ENCODE measurements at places on chromosomes 12 and 14.
A peak's percentile ranks its signal among the peaks of the same experiment; 100 is the strongest.

DNA sequence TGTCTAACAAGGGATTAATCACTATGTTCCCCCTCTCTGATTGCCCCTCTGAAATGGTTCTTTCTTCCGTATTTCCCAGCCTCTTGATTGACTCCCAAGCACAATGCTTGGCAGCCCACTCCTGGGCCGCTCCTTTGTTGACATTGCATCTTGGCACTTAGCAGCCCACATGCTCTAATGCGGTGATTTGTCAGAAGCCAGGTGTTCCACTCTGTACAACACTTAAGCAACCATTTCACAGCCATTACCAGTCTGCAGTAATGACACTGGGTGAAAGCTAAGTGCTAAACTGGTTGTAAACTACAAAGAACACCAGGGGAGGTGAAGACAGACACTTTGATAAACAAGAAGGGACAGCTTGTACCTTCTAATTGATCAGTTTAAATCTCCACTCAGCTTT, 353.5 kb downstream of the TMEM132D start:
- DNase-seq: peak; percentile 100

GRCh38 chr14:56998728-56999127, 188.4 kb upstream of the OTX2 start:
- no peak for DNase-seq

DNA sequence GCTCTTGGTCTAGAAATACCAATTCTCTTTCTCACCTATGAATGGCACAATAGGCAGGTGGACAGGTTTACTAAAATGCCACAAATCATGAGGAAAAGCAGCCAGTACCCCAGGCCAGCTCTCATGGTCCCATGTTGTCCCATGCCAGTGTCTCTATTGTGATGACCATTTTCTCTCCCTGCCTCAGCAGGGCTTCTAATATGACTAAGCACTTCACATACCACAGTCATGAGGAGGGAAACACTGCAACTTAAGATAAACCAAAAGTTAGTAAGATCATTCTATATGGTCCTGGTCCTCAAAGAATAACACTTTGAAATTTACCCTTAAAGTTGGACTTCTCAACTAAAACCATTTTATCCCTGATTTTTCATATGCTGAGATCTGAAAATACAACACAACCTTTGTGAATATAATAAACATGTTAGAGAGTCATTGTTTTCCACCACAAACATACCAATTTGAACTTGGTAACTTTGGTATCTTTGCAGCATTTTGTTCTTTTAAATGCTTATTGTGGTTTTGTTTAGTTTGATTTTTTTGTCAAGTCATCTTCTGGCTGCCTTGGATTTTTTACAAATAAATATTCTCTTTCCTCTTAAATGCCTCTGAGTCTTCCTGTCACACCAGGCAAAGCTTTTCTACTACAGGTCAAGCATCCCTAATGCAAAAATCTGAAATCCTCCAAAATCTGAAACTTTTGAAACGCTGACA, 3.6 kb downstream of the TTC5 start:
- DNase-seq: no peak

- no peak for DNase-seq
Observed at GRCh38 chr14:100124551-100125088, 34.8 kb downstream of the DEGS2 start.

DNA sequence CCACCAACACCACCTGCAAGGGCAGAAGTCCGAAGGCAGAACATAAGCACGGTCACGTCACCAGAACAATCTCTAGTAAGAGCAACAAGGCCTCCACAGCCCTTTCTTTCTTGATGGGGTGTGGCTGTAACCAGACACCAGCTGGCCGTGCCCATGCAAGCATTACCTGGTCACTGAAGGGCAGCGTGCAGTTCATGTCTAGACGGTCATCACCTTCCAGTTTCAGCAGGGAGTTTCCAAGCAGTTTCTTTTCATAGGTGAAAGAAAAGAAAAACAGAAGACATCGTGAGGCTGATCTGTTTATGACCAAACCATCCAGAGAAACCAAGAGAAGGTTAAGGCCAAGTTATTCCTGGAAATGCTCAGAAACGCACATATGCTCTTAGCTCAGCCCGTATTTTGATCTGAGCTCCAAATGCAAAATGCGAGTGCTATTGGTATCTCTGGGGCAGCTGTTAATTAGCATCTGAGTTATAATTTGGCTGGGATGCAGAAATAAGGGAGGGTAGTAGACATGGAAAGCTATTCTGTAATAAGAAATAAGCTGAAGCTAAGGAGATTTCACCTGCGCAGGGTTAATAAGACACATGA, 42.5 kb downstream of the PRKAB1 start:
- no peak for DNase-seq

GRCh38 chr12:95248604-95249360, 31.2 kb downstream of the VEZT start:
- no peak for DNase-seq

GRCh38 chr12:69331519-69331908, 16.7 kb upstream of the LYZ start:
- DNase-seq: no peak

- no peak for DNase-seq
Observed at GRCh38 chr12:89863493-89863938, 154.9 kb upstream of the ATP2B1 start.

- no peak for DNase-seq
Observed at GRCh38 chr14:56888274-56888673, 78.0 kb upstream of the OTX2 start.

DNA sequence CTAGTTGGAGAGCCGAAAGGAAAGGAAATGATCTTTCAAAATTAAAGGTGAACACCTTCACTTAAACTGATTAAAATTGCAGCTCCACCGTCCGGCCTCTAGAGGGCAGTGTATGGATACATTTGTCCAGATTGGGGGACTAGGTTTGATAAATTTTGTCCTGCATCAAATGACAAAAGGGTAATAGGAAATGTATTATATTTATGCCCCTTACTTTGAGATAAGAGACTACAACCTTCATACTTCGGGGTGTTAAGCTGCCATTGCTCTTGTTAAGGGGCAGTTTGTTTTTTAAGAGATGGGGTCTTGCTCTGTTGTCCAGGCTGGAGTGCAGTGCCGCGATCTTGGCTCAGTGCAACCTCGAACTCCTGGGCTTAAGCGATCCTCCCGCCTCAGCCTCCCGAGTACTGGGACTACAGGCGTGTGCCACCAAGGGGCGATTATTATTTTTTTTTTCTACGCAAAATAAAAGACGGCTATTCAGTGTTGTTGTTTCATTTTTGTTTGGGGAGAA, 818 bp upstream of the SUOX start:
- DNase-seq: peak; percentile 65

- DNase-seq: no peak
Observed at GRCh38 chr12:110744151-110744571, 1.5 kb upstream of the PPP1CC start.

- no peak for DNase-seq
Observed at GRCh38 chr14:77133720-77134338, 7.8 kb downstream of the ZDHHC22 start.

DNA sequence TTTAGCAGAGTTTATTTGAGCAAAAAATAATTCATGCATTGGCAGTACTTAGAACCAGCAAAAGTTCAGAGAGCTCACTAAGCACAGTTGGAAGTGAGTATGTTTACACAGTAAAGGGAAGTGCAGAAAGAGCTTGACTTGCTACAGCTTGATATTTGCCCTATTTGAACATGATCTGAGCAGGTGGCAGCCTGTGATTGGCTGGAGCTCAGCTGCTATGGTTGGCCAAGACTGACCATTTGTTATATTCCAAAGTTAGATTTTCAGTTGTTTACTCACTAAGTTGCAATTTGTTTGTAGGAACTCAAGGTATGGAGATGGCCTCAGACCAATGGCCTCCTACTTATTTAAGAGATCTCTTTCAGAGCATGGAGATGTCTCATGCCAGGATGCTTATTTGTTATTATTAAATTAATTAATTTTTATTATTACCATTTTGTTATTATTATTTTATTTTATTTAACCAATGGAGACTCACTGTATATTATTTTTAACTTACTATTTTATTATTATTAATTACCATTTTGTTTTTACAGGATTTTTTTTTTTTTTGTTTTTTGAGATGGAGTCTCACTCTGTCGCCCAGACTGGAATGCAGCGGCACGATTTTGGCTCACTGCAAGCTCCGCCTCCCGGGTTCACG, 49.0 kb downstream of the ATP23 start:
- no peak for DNase-seq

- DNase-seq: no peak
Observed at GRCh38 chr14:47261350-47261749, 414.1 kb downstream of the MDGA2 start.

DNA sequence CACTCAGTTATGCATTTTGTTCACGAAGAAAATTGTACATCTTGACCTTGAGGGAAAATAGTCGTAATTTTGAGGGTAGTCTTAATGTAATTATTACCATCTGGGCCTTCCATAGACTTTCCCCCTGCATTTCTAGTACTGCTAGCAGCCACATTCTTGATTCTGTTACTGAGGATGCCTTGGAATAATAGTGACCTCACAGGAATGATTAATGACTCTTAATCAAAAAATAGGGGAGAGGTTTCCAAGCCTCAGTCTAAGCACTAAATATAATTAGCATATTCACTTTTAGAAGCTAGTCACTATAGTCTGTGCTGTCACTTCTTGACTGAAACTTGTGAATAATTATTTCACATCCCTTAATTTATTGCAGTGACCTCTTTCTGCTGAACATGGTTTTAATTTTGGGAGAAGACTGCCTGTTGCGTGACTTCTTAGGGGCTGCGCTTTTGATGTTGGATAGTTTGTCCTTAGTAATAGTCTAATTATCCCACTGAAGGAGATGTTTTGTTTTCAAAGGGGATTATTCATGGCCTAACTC, 400.5 kb downstream of the ADAMTS20 start:
- no peak for DNase-seq

- DNase-seq: no peak
Observed at GRCh38 chr14:83120187-83120586, 1586.5 kb upstream of the SEL1L start.

DNA sequence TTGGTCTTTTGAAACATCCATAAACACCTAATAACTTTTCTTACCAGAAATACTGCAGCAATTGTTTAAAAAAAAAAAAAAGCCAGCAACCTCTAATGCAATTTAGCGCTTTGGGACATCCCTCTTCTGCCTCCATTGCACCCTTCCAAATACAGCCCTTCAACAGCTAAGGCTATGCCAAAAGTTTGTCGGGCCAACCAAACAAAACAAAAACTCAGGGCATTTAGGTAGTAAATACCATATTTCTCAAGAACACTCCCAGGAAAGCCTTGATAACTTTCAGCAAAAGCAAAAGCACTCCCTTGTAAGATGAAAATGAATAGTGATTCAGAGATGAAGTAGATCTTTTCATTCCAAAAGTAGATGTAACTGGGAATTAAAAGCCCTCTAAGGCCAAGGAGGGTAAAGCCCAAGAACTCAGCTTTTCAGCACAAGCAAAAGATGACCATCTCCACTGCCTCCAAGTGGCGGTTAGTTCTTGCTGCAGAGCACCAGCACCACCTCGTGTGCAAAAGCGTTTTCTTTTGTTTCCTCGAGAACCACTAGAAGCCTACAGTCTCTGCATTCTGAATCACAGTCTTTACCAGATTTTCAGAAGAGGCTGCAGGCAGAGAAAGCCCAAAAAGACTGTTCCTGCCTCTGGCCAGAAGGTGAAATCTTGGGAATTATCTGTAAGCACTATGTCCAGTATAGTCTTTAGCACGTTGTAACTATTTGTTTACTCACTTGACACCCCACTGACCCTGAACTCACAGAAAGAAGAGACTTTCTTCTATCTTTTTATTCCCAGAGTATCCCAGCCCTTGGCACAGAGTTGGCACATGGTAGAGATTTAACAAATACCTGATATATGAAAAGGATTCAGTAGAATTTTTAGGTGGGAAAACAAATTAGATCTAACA, 53.1 kb downstream of the SIX6 start:
- peak; percentile 72 for DNase-seq

- DNase-seq: no peak
Observed at GRCh38 chr12:111454311-111454710, 48.6 kb downstream of the SH2B3 start.

- DNase-seq: no peak
Observed at GRCh38 chr12:42056130-42056529, 88.5 kb downstream of the GXYLT1 start.

- DNase-seq: no peak
Observed at GRCh38 chr14:83260751-83261150, 1727.1 kb upstream of the SEL1L start.

DNA sequence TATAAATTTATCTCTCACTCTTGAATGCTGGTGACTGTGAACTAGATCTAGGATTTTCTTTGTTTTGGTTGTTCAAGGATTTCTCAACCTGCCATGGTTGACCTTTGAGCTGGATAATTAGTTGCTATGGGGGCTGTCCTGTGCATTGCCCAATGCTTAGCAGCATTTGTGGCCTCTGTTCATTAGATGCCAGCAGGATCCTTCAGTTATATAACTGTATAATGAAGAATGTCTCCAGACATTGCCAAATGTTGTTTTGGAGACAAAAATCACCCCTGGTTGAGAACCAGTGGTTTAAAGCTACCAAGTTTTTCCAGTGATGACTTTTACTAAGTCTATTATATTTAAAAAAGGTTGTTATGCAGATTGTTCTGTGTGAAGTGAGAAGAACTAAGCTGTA, 147.9 kb upstream of the STXBP6 start:
- DNase-seq: no peak

DNA sequence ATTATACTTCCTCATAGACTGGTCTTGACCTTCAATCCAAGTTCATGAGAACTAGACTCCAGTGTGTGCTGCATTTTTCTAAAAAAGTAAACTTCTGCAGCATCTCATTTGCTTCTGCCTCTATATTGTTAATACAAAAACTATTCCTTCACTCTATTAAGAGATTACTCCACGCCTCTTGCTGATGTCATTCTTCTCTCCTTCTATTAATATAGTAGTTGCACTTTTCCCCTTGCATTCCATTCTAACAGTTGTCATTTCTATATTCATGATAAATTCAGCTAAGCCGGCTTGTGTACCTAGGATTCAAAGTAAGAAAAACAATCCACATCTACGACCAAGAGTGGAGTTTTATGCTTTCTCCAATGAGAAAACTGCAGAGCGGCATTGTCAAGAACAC, 480.4 kb upstream of the NOVA1 start:
- no peak for DNase-seq

DNA sequence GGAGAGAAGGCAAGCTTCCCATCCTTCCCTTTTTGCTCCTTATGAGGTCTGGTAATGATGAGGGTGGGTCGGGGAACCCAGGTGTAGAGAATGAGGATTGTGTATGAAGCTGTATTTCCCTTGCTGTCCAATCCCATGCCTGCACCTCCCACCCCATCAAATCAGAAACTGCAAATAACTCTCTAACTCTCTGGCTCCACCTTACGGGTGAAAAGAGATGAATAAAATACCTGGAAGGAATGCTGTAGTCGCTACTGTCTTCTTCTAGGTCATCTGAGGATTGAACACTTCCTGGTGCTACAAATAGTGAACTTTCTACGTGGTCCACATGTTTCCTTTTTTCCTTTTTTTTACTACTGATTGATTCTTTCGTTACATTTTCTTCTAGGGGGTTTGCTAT, 38.9 kb upstream of the DICER1 start:
- no peak for DNase-seq

- no peak for DNase-seq
Observed at GRCh38 chr14:64915029-64915424, 772 bp downstream of the CHURC1 start.

- peak; percentile 57 for DNase-seq
Observed at GRCh38 chr12:44015333-44015941, 179.6 kb downstream of the TMEM117 start.
